ENCODE measurements at places on chromosomes 5 and 9. TPM values are rescaled to one million over a fixed set of nuclear protein-coding genes. Genes with fewer than 3 reads are reported as not detected.

- no peak for DNase-seq
- no peak overlapping the region for H3K27ac ChIP-seq
- H3K4me1 ChIP-seq: no peaks in the 10 kb centered on the region
- no peaks in the 10 kb centered on the region for H3K27me3 ChIP-seq
- H3K36me3 ChIP-seq: no peaks in the 10 kb centered on the region
Observed at GRCh38 chr9:87606841-87607521, 109.3 kb downstream of the DAPK1 start.

The ATOX1 gene
- 202 TPM for total RNA-seq

The ZNF483 gene
- total RNA-seq: 4.8 TPM

The OR2Y1 gene
- total RNA-seq: not detected

The TEX48 gene
- total RNA-seq: not detected

GRCh38 chr5:139377226-139377625 lies 5.9 kb downstream of the SLC23A1 start:
- peaks cover 9% of the 10 kb centered on the region for H3K4me1 ChIP-seq
- no peak overlapping the region for H3K27ac ChIP-seq
- no peaks in the 10 kb centered on the region for H3K36me3 ChIP-seq
- no peak overlapping the region for H3K4me3 ChIP-seq
- H3K27me3 ChIP-seq: no peaks in the 10 kb centered on the region
- DNase-seq: no peak

DNA sequence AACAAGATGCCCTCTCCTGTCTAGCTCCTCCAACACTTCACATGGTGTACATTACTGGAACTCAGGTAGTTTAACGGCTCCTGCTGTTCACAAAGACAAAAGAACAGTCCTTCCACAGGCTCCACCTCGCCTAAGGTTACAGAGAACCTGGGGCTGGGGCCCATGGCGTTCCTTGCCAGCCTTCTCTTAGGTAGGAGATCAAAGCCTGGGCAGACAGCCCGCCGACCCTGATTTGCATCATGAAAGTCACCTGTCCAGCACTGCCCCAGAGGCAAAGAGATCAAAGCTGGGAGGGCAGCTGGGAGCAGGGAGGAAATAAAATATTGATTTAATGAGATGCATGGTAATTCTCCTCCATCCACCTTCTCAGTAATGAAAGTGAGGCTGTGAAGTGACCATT lies 115.0 kb upstream of the SLIT3 start:
- no peak for DNase-seq
- H3K36me3 ChIP-seq: no peaks in the 10 kb centered on the region
- H3K27me3 ChIP-seq: no peaks in the 10 kb centered on the region
- H3K27ac ChIP-seq: no peak overlapping the region
- H3K4me1 ChIP-seq: no peaks in the 10 kb centered on the region

All from Panc1 (cell line).